ENCODE measurements at places on chromosomes 16 and 17.

DNA sequence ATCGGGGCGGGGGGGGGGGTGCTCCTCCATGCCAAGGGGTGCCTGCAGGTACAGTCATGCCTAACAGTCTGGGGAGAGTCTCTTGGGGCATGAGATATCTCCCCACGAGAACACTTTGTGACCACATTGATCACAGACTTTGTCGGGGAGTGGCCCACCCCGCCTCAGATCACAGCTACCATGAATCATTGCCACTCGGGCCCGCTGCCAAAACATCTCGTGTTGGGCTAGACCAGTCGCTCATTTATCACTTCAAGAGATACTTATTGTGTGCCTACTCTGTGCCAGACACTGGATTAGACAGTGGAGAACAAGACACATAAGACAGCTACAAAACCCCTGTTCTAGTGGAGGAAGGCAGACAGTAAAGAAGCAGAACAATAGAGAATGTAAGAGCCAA lies 72.6 kb downstream of the CLEC16A start:
- DNase-seq = no peak

DNA sequence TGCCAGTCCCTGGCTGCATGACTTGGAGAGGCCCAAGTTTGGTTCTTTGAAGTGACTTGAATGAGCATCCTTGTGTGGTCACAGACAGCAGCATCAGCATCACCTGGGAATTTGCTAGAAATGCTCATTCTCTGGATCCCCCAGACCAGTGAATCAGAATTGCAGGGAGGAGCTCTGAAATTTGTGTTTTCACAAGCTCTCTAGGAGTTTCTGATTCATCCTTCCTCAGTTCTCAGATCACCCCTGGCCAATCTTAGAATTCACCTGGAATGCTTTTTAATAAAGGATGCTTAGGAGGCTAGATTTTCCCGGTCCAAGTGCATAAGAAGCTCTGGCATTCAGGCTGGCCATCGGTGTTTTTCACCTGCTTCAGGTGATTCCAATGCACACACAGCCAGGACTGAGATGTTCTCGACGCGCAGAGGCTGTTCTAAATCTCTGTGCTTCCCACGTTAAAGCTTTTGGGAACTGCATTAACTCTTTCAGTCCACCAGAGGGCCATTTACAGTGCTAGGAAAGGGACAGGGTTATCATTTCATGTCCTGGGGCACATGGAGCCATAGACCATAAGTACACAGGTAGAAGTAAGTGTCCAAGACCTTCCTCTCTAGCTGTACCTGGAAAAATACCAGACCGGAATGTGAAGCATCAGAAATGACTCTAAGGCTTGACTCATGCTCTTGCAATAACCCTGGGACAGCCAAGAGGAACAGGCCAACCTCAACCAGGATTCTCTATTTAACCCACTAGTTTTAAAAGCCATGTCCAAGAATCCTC lies 85.7 kb upstream of the XYLT1 start:
- DNase-seq = no peak

DNA sequence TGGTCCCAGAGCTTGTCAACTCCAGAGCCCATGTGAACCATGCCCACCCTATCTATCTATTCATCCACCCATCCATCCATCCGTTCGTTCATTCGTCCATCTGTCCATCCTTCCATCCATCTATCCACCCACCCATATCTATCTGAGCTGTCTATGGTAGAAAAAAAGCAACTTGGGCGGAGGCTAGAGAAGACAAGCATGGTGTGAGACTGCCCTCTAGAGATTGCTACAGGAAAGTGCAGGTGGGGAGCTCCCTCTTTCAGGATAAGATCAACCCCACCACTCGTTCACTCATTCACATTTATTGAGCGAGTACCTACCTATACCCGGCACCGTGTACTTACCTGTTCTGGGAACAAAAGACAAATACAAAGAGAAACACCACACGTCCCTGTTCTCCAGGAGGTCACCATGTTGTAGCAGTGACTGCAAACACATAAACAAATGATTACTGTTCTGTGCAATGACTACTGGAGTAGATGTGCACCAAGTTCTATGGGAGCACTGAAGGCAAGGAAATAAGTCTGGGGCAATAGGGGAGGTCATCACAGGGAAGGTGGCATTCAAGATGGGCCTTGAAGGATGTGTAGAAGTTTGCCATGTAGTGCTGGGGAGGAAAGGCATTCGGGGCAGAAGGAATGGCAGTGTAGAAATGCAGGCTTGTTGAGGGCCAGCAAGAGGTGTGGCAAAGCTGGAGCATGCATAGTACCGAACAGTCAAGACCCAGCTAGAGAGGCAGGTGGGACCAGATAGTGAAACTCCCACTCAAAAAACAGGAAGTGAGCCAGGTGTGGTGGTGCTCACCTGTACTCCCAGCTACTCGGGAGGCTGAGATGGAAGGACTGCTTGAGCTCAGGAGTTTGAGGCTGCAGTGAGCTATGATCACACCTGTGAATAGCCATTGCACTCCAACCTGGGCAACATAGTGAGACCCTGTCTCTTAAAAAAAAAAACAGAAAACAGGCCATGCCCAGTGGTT lies 13.4 kb upstream of the ATP5MC1 start:
- peak; percentile 26 for DNase-seq

DNA sequence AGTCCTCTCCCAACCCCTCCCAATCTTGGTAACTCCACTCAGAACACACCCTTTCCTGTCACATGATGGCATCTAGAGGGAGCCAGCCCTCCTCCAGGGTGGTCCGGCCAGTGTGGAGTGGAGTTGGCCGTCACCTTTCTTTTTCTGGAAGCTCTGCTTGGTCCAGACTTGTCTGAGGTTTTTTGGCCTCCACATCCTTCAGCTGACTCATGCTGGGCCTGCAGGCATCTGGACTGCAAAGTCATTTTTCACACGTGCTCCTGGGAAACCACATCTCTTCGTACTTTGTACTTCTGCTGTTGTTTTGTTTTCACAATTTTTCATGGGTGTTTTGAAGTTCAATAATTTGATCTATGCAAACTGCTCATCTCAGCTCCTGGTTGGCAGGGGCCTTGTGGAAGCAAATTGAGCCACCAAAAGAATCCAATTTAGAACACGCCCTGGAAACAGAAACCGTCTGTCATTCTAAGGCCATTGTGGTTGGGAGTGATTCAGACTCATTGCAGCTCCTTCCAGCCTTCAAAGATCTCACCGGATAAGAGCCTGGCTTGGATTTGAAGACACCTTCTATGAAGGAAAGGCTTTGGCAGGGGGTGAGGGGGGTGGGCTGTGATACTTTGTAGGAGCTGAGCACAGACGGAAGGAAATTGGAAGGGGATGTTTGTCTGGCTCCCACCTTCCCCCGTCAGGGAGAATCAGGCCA lies 42.4 kb upstream of the NF1 start:
- no peak for DNase-seq

DNA sequence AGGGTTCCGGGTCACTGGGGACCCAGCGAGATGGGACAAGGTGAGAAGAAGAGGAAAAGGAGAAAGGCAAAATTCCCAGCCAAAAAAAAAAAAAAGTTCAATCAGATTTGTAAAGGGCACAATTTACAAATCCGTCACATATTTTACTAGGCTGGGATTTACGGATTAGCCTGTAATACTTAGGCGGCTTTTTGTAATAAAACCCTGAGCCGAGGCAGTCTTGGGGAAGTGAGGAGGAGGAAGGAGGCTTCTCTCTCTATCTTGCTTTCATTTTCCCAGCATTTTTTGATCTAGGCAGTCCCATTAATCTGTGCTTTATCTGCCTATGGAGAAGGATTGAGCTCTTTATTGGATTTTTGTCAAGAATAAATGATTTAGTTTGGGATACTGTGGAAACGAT lies 130.6 kb upstream of the SDK2 start:
- no peak for DNase-seq

DNA sequence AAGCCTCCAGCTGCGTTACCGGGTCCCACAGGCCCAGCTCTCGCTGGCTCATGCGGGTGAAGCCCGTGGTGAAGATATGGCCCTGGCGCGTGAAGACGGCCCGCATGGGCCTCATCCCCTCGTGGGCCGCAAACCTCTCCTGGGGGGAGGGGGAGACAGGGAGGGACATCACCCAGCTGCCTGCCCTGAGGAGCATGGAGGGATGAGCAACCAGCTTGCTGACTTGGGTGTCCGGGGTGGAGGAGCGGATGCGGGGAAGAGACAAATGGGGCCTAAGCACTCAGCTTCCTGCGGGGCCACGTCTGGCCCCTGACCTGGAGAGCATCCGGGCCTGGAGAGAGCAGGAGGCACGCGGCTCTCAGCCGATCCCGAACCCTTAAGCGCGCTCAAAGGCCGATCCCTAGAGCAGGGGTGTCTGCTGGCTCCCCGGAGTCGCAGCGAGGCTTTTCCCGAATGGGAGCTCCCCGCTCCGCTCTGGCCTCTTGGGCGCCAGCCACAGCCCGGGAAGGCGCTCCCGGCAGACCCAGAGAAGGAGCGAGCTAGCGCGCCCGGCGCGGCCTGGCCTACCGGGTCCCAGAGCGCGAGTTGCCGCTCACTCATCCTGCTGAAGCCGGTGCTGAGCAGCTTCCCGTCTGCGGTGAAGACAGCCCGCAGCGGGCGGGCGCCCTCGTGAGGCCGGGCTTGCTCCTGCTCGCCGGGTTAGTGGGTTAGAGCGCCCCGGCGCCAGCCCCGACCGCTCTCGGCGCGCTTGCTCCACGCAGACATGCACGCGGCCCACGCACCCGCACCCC lies 5.0 kb downstream of the CORO6 start:
- DNase-seq = peak; percentile 76

GRCh38 chr16:73713778-73714495 lies 582.7 kb upstream of the PSMD7 start:
- no peak for DNase-seq

GRCh38 chr17:61230972-61231820 lies 168.4 kb upstream of the TBX2 start:
- no peak for DNase-seq

- no peak for DNase-seq
Observed at GRCh38 chr17:8488901-8489300, 53.2 kb downstream of the NDEL1 start.

GRCh38 chr17:65324611-65325342 lies 187.6 kb downstream of the RGS9 start:
- no peak for DNase-seq

DNA sequence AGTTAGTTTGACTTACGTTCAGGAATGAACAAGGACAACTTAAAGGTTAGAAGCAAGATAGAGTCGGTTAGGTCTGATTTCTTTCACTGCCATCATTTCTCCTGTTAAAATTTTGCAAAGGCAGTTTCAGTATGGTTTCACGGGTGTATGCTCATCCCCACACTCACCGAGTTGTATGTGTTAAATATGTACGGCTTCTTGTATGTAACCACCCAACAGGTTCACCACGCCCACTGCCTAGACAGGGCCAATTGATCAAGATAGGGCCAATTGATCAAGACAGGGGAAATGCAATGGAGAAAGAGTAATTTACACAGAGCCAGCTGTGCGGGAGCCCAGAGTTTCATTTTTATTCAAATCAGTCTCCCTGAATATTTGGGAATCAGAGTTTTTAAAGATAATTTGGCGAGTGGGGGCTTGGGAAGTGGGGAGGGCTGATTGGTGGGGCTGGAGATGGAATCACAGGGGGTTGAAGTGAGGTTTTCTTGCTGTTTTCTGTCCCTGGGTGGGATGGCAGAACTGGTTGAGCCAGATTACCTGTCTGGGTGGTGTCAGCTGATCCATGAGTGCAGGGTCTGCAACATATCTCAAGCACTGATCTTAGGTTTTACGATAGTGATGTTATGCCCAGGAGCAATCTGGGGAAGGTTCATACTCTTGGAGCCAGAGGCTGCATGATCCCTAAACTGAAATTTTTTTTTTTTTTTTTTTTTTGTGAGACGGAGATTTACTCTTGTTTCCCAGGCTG lies 62.4 kb upstream of the PLCG2 start:
- DNase-seq = peak; percentile 17

DNA sequence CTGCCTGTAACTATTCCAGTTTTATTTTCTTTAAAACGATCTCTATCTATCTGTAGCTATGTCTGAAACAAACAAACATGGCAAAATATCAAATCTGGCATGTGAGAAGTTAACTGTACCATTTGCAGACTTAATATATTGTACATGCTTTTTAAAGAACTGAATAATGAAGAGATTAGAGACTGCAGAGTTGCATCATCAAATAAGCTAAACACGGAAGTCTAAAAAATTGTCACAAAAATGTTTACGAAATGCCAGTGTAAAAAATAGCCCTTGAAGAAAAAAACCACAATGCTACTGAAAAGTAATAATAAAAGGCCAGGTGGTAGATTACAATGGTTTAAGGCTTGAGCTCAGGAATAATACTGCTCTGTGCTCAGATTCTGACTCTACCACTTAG lies 43.1 kb downstream of the HS3ST3A1 start:
- no peak for DNase-seq

DNA sequence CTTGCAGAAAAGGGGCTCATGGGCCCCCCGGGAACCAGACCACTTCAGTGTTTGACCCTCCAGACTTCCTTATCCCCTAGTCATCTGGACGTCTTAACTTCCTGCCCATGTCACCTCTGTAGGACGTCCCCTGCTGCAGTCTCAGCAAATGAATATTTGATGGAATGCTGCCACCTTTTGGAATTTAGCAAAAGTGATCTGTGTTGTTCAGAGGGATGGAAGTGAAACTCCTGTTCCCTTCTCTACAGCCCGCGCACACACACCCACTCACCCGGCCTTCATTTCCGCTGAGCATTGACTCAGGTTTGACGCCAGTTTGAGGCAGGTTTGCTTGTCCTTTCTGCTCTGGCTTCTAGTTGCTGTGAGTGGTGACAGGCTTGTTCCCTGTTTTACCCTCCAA lies 507.2 kb upstream of the EEF2KMT start:
- no peak for DNase-seq

DNA sequence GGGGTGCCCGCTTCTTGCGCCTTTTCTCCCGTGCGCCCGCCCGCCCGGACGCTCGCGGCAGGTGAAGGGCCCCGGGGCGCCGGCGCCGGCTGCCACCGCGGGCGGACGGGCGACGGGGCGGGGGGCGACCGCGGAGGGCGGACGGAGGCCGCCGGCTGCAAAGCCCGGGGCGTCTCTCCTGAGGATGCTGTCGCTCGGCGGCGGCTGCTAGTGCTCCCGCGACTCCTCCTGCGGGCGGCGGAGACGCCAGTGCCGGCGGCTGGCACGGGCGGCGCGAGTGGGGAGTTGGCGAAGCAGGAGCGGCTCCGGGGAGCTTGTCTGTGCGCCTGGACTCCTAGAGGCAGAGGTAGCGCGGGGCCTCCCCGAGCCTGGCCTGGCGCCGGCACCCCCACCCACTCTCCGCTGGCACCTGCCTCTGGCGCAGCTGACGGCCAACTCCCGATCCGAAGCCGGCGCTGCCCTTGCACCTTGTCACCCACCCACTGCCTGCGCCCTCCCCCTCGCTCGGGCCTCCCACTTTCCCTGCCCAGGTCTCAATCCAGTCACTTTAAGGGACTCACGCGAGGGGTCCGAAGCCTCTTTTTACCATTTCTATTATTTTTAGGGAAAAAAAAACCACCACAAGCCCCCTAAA lies at the start of gene FAM20A:
Gene FAM20A (minus strand): TSS at position 437 of the 634 bp plus-strand sequence. CDS start 701 bp downstream, outside the sequence.
- no peak for DNase-seq

- no peak for DNase-seq
Observed at GRCh38 chr16:53156516-53156915, 101.7 kb downstream of the CHD9 start.

- DNase-seq = no peak
Observed at GRCh38 chr17:41942626-41943373, 12.4 kb downstream of the ODAD4 start.

Measured in activated T-helper 1 cell treated with anti-CD3 and anti-CD28 coated beads, Interleukin-2, amount 50 U/mL, for 16 hours (primary cell).